SK-N-SH (cell line): ENCODE measurements at places on chromosomes 4 and X. TPM values are rescaled to one million over a fixed set of nuclear protein-coding genes. Genes with fewer than 3 reads are reported as not detected.

Gene SYP
- polyA plus RNA-seq = 0.76 and 0.93 TPM in 2 replicates

Gene USP17L12
- polyA plus RNA-seq = not detected in 2 replicates

Gene VCX2
- not detected in 2 replicates for polyA plus RNA-seq

Gene OTC
- polyA plus RNA-seq = not detected in 2 replicates

Gene HTN3
- not detected in 2 replicates for polyA plus RNA-seq

Gene ARHGAP4
- 1.6 and 2.2 TPM in 2 replicates for polyA plus RNA-seq

Gene BRS3
- polyA plus RNA-seq = not detected in 2 replicates

Gene ADH4
- not detected in 2 replicates for polyA plus RNA-seq

Gene RADX
- polyA plus RNA-seq = not detected in 2 replicates
